ENCODE measurements at places on chromosomes 1 and 21.

DNA sequence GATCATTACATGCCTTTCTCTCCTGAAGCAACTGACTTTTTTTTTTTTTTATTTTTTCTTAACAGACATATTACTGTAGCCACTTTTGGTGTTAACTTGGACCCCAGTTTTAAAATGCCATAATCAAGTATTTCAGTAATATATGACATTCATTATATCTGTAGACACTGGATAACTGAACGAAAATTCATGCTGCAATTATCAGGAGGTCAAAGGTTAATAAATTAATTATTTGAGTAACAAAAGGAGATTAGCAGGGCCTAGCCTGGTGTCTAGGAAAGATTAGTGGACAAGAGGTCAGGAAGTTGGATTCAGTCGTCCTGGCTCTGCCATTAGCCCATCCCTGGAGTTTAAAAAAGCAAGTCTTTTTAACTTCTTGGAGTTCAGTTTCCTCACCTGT is 168.1 kb downstream of the TGFBR3 start:
- DNase-seq, result no peak

GRCh38 chr1:237318748-237319147 is 276.8 kb downstream of the RYR2 start:
- no peak for DNase-seq

DNA sequence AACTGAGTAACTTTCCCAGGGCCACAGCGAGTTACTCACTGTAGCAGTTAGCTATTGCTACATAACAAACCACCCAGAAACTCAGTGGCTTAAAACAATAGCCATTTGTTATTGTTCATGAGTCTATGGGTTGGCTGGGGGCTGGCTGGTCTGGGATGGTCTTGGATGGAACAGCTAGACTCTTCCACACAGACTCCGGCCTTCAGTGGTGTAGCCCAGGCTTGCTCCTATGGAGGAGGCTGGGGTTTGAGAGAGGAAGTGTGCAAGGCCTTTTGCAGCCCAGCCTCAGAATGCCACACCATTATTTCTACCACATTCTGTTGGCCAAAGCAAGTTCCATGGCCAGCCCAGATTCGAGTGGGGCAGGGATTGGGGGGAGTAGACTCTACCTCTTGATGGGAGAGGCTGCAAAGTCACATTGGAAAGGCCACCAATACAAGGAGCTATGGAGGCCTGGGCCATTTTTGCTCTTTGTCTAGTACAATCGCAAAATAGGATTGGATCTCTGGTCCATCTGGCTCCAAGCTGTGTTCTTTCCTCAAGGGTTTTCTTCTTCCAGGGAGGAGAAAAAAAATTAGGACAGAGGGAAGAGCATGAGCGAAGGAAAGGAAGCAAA is 37.5 kb upstream of the TTC22 start:
- DNase-seq, result no peak

DNA sequence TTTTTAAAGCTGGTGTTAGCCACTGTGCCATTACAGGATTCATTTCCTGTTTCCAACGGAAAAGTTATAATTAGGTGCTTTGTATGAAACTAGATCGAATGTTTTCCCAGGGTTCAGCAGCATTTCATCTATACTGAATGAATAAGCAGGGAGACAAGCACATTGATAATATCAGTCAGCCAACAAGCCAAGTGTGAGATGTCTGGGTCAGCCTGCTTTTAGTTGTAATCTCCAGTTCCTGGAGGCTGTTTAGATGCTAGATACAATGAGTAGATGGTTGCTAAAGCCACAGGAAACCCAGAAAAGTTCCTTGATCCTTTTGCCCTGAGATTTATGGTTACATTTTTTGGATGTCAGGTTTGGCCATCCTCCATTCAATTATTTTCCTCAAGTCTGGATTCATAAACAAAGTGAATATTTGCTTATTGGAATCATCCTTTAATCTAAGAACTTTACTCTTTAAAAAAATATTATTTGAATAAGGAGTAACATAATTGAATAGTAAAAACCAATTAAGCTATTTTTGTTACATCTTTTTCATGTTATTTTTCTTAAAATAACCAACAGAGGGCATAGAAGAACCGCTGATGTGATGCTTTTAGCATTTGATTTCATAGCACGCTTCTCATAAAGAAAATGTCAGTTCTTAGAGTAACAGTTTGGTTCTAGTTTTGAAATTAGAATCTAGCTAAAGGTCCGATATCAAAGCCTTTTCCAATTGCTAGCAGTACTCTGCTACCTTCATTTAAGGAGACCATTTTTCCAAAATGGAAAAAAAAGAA is 76.6 kb downstream of the HSPA13 start:
- no peak for DNase-seq
